ENCODE measurements at places on chromosomes 4 and X. TPM values are rescaled to one million over a fixed set of nuclear protein-coding genes. Genes with fewer than 3 reads are reported as not detected.

The GSX2 gene
- not detected for total RNA-seq

The ADD1 gene
- 154 TPM for total RNA-seq

The NMU gene
- total RNA-seq = not detected

The F8A3 gene
- total RNA-seq = 11.0 TPM

The ARHGEF9 gene
- 11.0 TPM for total RNA-seq
